ENCODE measurements at places on chromosomes 2 and 18.
A peak's percentile ranks its signal among the peaks of the same experiment; 100 is the strongest.

- DNase-seq: peak; percentile 54
These were observed 9.3 kb downstream of the TGOLN2 start for GRCh38 chr2:85318222-85319074.

- no peak for DNase-seq
These were observed 103.4 kb downstream of the NRP2 start for GRCh38 chr2:205785507-205786260.

- no peak for DNase-seq
These were observed 11.5 kb upstream of the INPP5D start for GRCh38 chr2:233048569-233049193.

- no peak for DNase-seq
These were observed 103.3 kb upstream of the GATA6 start for GRCh38 chr18:22066083-22066485.

GRCh38 chr18:2617401-2617998, 38.0 kb upstream of the SMCHD1 start:
- no peak for DNase-seq

- DNase-seq: no peak
These were observed 2.9 kb upstream of the EPAS1 start for GRCh38 chr2:46294176-46294836.

GRCh38 chr18:13335903-13336302, 117.3 kb downstream of the LDLRAD4 start:
- no peak for DNase-seq

- DNase-seq: no peak
These were observed 21.2 kb downstream of the ACTR3 start for GRCh38 chr2:113910967-113911678.

All from upper lobe of left lung (tissue), 6 donors.